ENCODE measurements at places on chromosomes 5 and 9. TPM values are rescaled to one million over a fixed set of nuclear protein-coding genes. Genes with fewer than 3 reads are reported as not detected.
A peak's percentile ranks its signal among the peaks of the same experiment; 100 is the strongest.

Gene TLR4
- 0.70 TPM for total RNA-seq

Gene FREM1
- total RNA-seq, result not detected

DNA sequence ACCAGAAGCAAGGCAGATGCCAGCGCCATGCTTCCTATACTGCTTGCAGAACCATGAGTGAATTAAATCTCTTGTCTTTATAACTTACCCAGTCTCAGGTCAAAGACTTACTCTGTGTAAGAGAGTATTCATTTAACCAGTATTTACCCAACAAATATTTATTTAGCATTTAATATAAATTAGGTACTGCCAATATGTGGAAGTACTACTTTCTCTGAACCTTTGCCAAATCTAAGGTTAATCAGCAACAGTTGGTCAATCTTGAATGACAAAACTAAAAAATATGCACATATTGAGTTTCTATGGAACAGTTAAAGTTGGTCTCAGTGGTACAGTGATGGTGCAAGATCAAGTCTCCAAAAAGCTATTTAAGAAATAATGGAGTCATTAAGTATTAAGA lies 155.9 kb upstream of the CCNG1 start:
- H3K36me3 ChIP-seq, result no peaks in the 10 kb centered on the region
- H3K27me3 ChIP-seq, result peaks cover 2% of the 10 kb centered on the region
- no peak overlapping the region for H3K4me3 ChIP-seq
- H3K4me1 ChIP-seq, result no peaks in the 10 kb centered on the region

DNA sequence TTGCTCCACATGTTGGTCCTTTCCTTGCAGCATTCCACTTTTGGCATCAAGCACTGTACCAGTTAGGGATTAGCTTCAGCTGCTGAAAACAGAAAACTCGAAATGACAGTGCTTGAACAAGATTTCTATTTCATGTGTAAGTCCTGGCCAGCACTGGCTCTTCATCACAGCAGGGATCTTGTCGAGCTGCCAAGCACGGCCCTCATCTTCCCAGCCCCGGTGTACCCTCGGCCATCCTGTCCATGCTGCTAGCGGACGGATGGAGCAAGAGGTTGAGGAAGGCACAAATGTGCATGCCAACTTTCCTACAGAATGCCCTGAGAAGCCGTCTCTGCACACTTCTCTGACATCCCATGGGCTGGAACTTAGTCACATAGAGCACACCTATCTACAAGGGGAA lies 130.6 kb downstream of the TENT4A start:
- H3K4me1 ChIP-seq, result peaks cover 7% of the 10 kb centered on the region
- no peaks in the 10 kb centered on the region for H3K36me3 ChIP-seq
- H3K27ac ChIP-seq, result no peak overlapping the region
- H3K27me3 ChIP-seq, result no peaks in the 10 kb centered on the region
- DNase-seq, result no peak

- no peaks in the 10 kb centered on the region for H3K4me1 ChIP-seq
- H3K27ac ChIP-seq, result no peak overlapping the region
- H3K27me3 ChIP-seq, result peaks cover 7% of the 10 kb centered on the region
- no peak for DNase-seq
- H3K36me3 ChIP-seq, result no peaks in the 10 kb centered on the region
These were observed 39.1 kb upstream of the PAM start for GRCh38 chr5:102716017-102716416.

DNA sequence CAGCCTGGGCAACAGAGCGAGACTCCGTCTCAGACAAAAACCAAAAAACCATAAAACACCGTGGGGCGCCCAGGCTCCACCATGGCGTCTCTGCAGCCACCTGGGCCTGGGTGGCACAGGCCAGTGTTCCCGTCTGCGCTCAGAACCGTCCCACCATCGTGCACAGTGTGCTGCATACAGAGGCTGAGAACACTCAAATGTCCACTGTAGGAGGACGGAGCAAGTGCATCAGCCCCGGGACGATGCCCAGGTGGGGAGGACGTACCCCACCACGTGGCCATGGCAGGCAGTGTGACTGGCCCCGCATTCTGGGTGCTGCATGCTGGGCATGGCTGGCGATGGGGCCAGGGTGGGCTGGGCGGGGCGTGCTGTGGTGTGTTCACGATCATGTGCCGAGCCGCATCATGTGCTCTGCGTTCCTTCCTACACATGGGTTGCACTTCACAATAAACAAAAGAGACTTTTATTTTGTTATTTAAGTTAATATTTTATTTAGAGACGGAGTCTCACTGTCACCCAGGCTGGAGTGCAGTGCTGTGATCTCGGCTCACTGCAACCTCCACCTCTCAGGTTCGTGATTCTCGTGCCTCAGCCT lies 37.8 kb downstream of the EXD3 start:
- no peak overlapping the region for H3K4me3 ChIP-seq
- no peak for DNase-seq
- H3K27ac ChIP-seq, result peak overlapping the region; percentile 72
- peaks cover 2% of the 10 kb centered on the region for H3K36me3 ChIP-seq
- H3K27me3 ChIP-seq, result no peaks in the 10 kb centered on the region

DNA sequence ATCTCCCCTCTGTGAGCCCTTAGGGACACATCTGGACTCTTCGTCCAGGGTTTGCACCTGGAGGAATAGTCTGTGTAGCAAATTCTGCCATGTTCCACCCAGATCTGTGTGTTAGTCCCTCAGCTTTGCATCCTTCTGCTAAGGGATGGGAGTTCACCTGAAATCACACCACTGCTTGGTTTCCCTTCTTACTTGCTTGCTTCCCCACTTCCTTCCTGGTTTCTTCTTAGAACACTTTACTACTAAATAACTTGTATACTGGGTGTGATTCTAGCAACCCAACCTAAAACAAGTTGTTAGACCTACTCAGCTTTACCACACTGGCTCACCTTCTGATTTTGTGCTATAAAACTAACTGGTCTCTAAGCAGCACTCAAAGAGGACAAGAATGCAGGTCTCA lies 202.6 kb upstream of the MAP3K1 start:
- H3K4me3 ChIP-seq, result peak overlapping the region; percentile 75
- peaks cover 84% of the 10 kb centered on the region for H3K4me1 ChIP-seq
- H3K36me3 ChIP-seq, result peaks cover 9% of the 10 kb centered on the region
- H3K27me3 ChIP-seq, result no peaks in the 10 kb centered on the region
- peak overlapping the region; percentile 82 for H3K27ac ChIP-seq
- peak; percentile 12 for DNase-seq

DNA sequence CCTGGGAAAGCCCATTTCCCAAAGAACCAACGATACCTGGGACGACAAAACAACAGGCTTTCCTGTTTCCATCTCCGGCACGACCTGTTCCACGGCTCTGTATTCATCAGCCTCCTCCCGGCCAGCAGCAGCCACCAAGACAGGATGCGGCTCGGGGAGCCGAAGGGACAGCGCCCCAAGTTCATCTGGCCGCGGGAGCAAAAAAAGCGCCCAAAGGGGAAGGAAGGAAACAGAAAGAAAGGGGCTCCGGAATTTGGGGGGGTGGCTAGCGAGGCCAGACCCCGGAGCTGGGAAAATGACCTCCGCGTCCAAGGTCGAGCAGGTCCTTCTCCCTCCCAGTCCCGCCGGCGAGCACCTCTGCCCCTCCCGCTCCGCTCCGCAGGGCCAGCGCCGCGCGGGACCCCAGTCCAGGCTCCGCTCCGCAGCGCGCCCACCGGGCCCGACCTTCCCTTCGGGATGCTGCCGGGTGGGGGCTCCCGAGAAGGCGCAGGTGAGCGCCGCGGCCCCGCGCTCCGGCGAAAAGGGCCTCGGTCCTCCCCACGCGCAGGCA lies 608 bp downstream of the ELOVL7 start:
- H3K4me1 ChIP-seq, result peaks cover 15% of the 10 kb centered on the region
- no peak overlapping the region for H3K27ac ChIP-seq
- peaks cover 51% of the 10 kb centered on the region for H3K27me3 ChIP-seq
- H3K4me3 ChIP-seq, result peak overlapping the region; percentile 70

GRCh38 chr9:98359569-98359968 lies 104.1 kb upstream of the TBC1D2 start:
- H3K27ac ChIP-seq, result no peak overlapping the region
- no peak for DNase-seq
- peaks cover 5% of the 10 kb centered on the region for H3K27me3 ChIP-seq
- H3K4me3 ChIP-seq, result no peak overlapping the region
- H3K36me3 ChIP-seq, result no peaks in the 10 kb centered on the region
- no peaks in the 10 kb centered on the region for H3K4me1 ChIP-seq
